Stimulated activated CD4-positive, alpha-beta T cell treated with anti-CD3 and anti-CD28 coated beads, Interleukin-4, amount 100 ng/mL, for 24 hours (primary cell): ENCODE measurements at places on chromosomes 7 and 10.

GRCh38 chr10:67808704-67809103, 29.3 kb downstream of the DNAJC12 start:
- DNase-seq, result no peak

DNA sequence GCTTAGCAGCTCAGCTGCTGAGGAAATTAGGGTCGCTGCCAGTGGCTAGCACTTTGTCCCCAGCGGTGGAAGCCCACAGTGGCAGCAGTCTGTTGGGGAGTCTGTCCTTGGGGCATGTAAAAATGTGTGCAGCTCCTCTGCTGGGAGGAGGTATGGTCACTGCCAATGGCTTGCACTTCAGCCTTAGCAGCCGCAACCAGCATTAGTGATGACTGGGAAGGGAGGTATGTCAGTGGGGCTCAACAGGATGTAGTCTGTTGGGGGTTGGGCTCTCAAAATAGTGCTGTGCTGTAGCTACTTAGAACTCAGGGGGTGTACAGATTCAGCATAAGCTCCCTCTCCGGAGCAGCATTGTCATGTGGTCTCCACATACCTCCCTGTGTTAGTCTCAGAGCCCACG, 189.9 kb downstream of the ZEB1 start:
- no peak for DNase-seq

DNA sequence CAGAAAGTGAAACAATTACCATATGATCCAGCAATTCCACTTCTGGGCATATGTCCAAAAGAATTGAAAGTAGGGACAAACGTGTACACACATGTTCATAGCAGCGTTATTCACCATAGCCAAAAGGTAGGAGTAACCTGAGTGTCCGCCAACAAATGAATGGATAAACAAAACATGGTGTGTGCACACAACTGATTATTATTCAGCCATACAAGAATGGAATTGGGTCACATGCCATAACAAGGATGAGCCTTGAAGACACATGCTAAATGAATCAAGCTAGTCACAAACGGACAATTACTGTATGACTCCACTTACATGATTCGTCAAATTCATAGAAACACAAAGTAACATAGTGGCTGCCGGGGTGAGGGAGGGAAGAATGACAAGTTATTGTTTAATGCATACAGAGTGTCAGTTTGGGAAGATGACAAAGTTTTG, 4.1 kb upstream of the OIT3 start:
- no peak for DNase-seq

DNA sequence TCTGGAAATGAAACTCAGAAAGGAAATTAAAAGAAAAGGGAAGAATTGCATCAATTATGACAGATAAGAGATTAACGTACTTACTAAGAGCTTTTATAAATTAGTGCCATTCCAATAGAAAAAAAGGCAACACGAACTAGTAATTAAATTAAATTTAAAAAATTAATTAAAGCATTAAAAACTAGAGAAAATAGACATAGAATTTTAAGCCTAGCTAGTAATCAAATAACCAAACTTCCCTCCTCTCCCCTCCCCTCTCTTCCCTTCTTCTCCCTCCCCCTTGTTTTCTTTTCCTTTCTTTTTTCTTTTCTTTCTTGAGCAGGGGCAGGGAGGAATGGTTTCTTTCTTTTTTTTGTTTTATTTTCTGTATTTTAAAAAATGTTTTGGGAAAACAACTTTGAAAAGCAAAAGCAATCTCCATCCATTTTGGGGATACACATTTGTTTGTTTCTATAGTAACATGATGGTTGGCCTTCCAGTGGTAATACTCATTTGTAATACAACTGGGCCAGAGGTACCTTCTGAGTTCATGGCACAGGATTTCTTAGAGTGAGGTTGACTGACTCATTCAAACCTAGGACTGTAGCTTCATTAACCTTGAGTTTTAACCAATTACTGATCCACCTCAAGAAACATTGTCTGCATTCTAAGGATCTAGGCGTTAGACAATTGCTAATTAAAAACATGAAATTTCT, 132.6 kb downstream of the ST7 start:
- no peak for DNase-seq

- no peak for DNase-seq
Measured at GRCh38 chr10:104345941-104346340, 7.7 kb upstream of the ITPRIP start.

DNA sequence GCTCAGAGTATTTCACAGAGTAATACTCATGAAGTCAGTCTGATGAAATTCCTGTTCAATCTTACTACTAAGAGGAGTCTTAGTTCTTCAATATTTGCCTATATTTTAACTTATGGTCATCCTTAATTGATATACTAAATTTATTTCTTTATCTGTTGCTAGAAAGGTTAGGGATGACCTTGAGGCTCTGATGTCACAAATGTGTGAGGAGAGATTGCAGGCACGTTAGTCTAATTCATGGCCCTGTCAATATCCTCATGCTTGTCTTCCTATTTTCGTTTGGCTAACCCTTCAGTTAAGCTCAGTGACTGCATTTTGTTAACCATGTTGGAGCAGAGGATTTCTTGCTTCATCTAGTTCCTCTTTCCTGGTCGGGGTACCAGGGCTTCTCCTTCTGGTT, 704.7 kb upstream of the COBL start:
- DNase-seq, result no peak

- DNase-seq, result no peak
Measured at GRCh38 chr10:106741006-106741530, 423.4 kb downstream of the SORCS1 start.

- no peak for DNase-seq
Measured at GRCh38 chr7:141956084-141956483, 9.3 kb upstream of the CLEC5A start.

GRCh38 chr10:29023678-29024077, 265.2 kb upstream of the LYZL1 start:
- DNase-seq, result no peak

DNA sequence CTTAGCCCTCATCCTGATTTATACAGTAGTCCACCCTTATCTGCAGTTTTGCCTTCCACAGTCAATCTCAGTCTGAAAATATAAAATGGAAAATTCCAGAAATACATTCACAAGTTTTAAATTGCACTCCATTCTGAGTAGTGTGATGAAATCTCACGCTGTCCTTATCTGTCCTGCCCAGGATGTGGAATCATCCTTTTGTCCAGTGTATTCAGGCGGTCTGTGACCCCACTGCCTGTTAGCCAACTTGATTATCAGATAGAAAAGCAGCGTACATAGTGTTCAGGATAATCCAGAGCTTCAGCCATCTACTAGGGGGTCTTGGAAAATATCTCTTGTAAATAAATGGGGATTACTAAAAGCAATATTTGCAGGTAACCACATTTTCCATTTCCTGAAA, 146.3 kb downstream of the MALRD1 start:
- no peak for DNase-seq

GRCh38 chr7:94442639-94443038, 47.9 kb downstream of the COL1A2 start:
- DNase-seq, result no peak

- no peak for DNase-seq
Measured at GRCh38 chr7:149604521-149604920, 106.9 kb upstream of the ZNF746 start.

DNA sequence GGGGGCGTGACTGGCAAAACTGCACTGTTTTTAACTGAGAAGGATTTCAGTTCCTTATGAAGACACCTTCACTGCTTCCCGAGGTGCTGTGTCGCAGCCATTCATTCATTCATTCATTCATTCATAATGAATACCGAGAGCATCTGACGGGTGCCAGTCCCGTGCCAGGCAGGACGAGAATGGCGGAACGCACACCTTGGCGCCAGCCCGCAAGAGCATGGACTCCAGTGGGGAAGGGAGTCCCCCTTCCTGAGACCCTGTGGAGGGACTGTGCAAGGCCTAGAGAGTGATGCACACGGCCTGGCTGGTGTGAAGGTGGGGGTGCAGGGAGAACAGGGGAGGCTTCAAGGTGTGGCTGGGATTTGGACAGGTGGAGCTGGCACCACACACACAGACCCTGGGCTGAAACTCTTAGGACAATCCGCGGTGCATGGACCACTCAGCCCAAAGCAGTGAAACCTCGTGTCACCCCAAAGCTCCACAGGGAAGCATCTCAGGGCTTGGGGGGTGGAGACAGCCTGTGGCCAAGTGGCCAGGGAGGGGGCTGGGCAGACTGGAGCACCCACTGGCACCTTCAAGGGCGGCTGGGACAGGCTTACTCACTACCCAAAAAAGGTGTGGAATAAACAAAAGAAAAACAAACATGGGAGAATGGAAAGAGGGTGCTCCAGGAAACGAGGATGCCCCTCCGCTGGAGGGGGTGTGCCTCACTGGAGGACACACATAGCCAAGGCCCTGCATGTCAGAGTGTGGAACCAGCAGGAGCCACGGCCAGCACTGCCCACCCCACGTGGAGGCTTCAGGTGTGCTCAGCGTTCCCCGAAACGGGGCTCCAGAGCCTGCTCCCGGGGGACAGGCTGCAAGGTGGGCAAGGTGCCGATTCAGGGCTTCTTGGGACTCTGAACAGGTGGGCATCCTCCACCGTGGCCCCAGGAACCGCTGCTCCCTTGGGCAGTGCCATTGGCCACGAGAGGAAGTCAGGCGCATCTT, 37.7 kb downstream of the EBF3 start:
- DNase-seq, result no peak

GRCh38 chr7:1638215-1638661, 31.8 kb upstream of the ELFN1 start:
- DNase-seq, result no peak

GRCh38 chr10:13039761-13040160, 38.2 kb upstream of the CCDC3 start:
- DNase-seq, result no peak

- no peak for DNase-seq
Measured at GRCh38 chr7:75906991-75907667, 7.8 kb upstream of the POR start.

DNA sequence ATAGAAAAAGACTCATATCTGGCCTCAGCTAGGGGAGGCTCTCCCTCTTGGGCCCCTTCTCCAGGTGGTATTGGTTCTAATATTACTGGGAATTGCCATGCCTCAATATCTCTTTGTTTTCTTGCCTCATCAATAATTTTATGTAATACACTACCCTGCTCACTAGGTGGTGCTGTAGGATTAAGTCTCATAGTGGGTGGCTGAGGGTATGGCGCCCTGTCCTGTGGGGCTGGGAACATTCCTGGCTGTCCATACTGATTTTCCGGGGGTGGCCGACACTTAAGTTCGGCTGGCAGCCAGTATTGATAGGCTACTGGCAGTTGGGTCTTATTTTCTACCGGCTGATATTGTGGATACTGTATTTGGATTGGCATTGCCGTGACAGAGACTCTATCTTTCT, 9.0 kb upstream of the TAS2R3 start:
- no peak for DNase-seq

GRCh38 chr10:124963866-124964720, 22.2 kb downstream of the ZRANB1 start:
- DNase-seq, result no peak

DNA sequence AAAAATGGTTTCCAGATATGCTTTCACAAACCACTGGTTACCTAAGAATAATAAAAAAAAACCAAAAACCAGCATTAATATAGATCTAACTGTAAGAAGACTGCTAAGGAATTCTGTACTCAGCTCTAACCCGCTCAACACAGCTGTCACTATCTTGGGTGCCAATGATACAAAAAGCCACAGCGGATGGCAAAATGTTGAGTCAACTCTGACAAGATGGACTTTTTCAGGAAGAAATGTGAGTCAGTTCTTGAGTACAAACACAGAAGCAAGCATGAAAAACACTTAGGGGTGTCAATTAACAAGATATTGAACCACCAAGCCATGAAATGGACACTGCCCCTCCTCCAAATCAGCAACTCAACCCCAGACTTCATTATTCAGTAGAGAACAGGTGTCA, 55.0 kb downstream of the CTTNBP2 start:
- DNase-seq, result no peak

GRCh38 chr10:88652616-88653015, 11.6 kb upstream of the LIPF start:
- DNase-seq, result no peak

GRCh38 chr10:131891929-131892805, 8.6 kb upstream of the PPP2R2D start:
- DNase-seq, result no peak

DNA sequence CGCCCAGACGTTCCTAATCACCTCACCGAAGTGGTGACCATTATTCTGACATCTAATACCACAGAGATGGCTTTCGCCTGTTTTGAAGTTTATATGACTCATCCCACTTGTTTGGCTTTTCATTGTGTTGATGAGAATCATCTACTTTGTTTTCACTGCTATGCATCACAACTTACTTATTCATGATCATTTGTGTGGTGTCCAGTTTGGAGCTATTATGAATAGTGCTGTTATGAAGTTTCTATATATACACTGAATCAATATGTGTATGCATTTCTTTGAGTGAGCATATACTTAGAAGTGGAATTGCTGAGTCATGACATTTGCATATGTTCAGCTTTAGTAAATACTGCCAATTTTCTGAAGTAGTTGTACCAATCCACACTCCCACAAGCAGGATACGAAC, 38.6 kb upstream of the TNKS2 start:
- DNase-seq, result no peak

DNA sequence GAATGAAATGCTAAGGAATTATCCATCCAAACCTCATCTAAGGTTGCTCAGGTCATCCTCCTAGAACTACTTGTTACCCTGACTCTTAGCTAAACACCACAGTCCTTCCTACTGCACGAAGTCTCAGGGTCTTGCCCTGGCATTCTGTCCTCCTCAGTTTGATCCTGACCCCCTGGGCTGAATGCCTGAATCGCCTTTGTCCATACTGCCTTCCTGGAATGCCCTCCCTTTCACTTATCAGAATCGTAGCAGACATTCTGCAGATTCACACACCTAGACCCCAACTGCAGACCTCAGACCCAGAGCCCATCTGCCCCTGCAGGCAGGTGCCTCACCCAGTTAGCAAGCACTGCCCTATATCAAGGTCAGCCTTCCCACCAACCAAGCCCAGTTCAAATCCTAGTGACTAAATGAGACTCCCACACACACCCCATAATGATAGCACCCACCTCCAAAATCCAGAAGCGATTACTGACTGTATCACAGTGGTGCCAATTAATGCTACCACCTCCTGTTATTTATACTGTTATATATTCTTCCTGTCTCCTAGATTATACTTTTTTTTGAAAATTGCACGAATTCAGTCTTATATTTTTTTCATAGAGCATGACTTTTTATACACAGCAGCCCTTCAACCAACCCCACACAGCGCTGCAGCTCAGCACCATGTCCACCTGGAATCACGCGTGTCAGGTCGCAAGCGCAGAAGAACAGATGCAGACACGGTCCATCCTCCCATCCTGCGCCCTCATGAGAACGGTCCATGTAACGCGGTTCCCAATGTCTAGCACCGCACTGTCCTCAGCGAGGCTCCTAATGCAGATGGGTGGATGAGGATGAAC, 3.7 kb downstream of the PARD3 start:
- DNase-seq, result no peak

GRCh38 chr7:143507094-143507518, 29.4 kb downstream of the TAS2R41 start:
- no peak for DNase-seq

- DNase-seq, result no peak
Measured at GRCh38 chr7:143316492-143316891, 581 bp downstream of the CLCN1 start.

DNA sequence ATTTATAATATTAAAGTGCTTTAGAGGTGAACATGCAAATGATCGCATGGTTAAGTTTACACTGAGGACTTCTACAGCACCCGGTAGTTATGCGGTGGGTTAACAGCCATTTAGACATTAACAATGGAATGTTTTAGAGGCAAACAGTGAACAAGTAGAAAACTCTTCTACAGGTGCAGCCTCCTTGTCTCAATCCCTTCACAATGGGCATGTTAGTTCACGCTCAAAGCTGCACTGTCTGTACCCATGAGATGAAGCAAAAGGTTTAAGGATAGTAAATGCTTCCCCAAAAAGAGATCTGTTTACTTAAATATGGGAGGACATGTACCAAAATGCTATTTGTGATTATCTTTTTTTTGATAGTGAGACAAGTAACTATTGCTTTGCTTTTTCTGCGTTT, 25.1 kb downstream of the PUS7 start:
- no peak for DNase-seq
